M059J (cell line): ENCODE measurements at places on chromosomes 7 and 10.

GRCh38 chr7:5214236-5214635 is 24.2 kb downstream of the WIPI2 start:
- DNase-seq = no peak

DNA sequence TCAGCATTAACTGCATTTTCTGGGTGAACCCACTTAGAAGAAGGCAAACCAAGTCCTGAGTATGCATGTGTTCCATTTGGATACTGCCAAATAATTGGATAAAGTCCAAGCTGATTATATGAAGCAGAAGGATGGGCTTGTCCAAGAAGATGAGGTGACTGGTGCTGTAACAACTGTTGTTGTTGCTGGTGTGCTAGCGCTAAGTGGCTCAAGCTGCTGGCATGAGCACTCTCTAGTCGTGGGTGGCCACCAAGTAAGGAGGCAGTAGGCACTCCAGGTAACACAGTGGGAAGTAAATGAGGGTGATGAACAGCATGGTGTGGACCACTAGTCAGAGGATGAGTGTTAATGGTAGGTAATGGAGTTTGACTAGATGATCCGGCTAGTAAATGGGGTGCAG is 80.4 kb downstream of the NRBF2 start:
- DNase-seq = no peak

DNA sequence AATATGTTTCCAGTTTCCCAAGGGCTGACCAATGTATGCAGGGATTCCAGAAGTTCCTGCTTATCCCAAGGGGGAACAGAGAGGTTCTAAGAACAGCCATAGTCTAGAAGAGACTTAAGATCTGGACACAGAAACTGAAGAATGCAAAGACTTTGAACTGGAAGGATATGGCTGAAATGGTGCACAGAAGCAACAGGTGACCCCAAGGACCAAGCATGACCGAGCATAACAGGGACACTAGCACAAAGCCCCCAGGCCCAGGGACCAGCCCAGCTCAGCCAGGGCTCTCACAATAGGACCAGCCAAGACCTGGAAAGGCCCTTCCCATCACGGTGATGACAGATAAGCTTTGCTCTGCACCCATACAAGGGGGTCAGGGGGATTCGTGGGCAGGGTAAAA is 213.0 kb upstream of the KMT2E start:
- no peak for DNase-seq

DNA sequence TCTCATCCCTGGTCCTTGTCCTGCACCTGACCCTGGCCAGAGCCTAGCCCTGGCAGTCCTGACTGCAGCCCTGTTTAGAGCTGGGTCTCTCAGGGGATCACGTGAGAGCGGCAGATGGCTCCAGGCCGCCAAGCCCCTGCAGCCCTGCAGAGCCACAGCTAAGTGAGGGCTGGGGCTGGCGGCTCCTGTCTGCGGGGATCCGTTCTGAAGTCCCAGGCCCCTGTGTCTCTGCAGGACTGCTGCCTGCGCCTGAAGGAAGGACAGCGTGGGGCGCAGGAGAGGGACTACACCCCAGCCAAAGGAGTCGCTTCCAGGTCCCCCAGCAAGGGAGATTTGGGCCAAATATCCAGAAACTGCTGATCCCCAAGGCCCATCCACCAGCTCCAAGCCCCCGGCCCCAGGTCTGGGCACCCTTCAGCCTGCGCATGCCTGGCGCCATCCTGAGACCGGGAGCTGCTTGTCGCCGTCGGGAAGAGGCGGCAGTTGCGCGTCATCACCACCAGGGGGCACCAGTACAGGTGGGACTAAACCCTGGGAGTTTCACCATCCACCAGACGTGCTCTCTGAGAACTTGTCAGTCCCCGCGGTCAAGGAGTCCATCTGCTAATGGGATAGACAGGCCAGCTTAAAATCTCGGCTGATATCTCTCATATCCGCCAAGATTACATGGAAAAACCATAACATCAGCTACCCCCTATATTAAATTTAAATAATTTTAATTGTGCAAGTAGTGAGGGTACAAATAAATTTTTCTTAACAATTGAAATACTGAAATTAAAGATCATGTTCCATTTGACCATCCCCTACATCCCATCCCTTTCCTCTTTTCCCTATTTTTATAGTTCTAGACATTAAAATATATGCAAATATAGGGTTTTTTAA is 25.1 kb upstream of the GHRHR start:
- peak; percentile 69 for DNase-seq

- peak; percentile 80 for DNase-seq
These were observed 242.8 kb downstream of the KLF6 start for GRCh38 chr10:3542185-3542611.

- DNase-seq = peak; percentile 30
These were observed 139.7 kb downstream of the HTR7 start for GRCh38 chr10:90718182-90718581.

DNA sequence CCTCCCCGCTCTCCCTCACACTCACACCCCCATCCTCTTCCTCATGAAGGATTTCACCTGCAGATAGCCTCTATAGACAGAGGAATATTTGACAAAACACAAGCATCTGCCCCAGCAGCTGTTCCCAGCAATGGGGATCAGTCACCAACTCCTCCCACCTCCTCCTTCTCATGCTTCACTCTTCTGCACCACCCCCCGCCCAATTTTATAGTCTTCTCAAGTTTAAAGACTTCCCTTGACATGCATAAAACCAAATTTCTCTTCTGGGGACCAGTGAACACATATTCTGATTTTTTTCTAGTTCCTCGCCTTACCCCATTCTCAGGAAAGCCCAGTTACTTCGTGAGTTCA is 654.4 kb downstream of the LRMDA start:
- peak; percentile 5 for DNase-seq
